ENCODE measurements at places on chromosomes 5 and 9.

- peak; percentile 27 for DNase-seq
Measured at GRCh38 chr5:72556351-72557166, 49.3 kb upstream of the ZNF366 start.

DNA sequence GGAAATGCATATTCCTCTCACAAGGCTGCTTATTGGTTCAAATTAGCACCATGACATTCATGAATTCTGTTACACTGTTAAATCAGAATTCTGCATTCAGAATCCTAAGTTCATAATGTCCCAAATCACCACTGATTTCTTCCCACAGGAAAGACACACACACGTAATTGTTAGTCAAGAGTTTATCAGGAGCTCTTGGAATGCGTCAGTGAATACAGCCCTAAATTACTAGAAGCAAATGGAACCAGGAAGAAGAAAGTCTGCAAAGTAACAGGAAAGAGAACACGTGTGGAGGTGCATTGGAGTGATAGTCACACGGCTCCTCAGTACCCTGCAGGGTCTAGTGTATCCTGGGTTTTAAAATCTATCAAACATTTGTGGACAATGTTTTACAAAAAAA, 110.2 kb downstream of the ANXA2R start:
- DNase-seq: no peak

DNA sequence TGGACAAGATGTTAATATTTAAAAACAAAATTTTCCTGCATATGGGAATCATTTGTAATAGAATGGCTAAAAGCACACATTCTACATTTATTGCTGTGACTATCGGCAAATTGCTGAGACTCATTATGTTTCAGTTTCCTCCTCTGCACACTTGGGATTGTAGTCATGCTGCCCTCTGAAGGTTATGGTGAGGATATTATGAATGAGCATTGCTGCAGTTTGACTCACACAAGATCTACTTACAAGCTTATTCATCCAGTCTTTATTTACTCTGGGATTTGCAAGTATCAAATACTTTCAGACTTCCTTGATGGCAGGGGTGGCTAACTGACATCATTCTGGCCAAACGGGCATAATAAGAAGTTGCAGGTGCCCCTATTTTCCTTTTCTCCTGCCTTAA, 9.5 kb upstream of the NFIL3 start:
- DNase-seq: peak; percentile 61

- no peak for DNase-seq
Measured at GRCh38 chr5:90097082-90097477, 312.5 kb downstream of the CETN3 start.

GRCh38 chr9:107548298-107549142, 59.0 kb upstream of the KLF4 start:
- DNase-seq: peak; percentile 55

- peak; percentile 61 for DNase-seq
Measured at GRCh38 chr5:75623846-75624245, 12.6 kb downstream of the ANKDD1B start.

- DNase-seq: no peak
Measured at GRCh38 chr5:149779124-149779465, 49.0 kb downstream of the PPARGC1B start.

- DNase-seq: peak; percentile 75
Measured at GRCh38 chr9:87193925-87194868, 246.9 kb upstream of the GAS1 start.

DNA sequence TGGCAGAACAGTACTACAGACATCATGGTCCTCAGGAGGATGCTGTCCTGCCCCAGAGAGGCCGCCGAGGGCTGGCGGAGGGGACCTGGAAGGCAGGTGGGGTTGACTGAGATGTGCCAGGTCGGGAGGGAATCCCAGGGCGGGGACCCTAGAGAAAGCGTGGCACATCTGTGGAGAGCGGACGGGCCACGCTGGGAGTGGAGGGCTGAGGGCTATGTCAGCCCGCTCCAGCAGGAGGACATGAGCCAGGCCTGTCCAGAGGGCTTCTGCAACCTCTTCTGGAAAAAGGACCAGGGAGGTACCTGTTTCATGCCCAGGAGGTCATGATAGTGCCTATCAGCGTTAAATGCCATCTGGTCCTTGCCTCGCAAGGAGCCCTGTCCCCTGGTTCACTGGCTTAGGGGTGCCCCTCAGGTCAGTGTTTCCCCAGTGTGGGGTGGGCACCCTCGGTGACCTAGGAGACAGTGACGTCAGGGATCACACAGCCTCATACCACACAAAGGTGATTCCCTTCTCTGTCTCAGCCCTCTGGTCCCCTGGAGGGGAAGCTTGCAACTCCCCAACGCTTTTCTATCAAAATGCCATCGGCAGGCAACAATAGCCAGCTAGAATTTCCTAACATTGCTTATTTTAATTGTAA, 103.6 kb upstream of the IER5L start:
- no peak for DNase-seq

DNA sequence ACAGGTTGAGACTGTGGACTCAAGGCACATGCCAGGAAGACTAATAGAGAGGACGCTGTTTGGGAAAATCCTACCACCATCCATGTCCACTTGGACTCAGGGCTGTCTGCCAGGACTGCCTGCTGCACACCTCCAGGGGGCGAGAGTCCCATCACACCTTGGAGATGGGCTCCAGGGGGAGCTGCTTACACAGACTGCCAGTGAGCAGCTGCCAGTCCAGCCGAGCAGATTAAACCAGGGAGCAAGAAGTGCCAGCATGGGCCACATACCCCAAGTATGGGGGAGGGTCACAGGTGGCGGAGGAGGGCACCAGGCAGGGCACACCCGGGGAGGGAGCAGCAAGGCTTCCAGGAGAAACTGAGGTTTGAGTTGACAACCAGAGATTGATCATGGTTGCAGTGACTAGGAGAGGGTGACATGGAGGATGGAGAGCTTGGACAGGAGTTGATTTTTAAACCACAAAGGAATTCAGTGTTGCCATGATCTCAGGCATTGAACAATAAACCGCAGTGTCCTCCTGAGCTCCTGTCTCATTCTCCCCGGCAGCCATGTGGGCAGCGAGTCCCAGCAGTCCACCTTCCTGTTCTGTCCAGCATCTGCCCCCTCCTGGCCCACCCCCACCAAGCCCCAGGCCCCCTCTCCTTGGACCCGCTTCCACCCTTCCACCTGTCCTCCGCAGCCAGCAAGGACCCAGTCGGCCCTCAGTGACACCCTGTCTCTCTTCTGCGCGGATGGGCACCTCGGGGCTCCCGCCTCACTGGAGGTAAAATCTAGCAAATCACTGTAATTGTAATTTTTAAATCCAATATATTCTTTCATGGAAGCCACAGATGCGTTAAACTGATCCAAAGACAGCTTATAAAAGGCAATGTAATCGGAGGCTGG, 3.1 kb upstream of the VAV2 start:
- no peak for DNase-seq

DNA sequence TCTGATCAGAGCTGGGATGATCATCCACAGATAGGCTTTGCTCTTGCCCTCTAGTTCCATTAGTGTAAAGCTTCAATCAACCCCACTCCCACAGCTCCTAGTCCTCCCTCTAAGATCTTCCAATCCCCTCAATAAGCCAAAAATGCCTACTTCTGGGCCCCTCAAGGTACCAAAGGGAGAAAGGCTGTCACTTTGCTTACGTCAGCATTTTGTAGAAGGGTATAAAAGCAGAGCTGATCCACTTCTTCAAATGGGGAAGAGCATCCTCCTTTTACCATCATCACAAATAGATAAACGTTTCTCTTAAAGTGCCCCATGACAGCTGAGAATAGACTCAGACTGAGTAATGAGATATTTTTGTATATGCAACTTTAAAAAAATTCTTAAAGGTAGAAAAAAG, 13.1 kb upstream of the ADGRV1 start:
- DNase-seq: no peak

DNA sequence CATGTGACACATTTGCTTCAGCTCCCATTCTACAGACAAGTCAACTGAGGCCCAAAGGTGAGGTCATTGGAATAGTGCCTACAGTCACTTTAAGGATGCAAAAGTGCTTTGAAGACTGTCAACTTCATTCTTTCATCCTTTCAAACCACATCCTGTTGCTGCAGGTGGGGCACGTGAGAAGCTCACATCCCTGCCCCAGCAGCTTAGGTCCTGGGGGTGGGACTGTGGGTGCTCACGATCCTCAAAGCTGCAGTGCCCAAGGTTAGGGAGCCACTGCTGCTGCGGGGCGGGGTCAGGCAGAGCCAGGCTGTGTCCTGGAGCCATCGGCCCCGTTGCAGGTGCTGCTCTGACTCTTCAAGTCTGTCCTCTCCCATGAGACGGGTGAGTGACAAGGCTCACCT, 57.9 kb upstream of the IER5L start:
- no peak for DNase-seq

- DNase-seq: peak; percentile 94
Measured at GRCh38 chr5:181207214-181207959, 2.4 kb upstream of the TRIM7 start.

DNA sequence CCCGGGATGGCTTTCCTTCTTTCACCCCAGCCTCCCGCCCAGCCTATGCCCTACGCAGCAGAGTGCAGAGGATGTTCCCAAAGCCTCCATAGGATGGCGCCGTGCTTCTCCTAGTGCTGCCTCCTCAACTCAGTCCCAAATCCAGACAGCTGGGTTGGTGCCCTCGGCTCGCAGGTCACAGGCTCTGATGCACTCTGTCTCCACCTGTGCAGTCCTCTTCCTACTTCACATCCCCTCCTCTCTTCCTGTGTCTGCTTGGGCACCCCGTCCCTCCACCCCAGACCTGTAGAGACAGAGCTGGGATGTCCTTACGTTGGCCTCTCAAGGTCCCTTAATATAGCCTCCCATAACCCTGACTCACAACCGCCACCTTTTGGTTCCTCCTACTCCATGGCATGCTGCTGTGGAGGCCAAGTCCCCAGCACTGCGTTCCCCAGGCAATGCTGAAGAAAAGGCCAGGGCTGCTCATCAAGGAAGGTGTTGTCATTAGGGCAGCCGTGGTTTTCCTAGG, 314.4 kb downstream of the GADD45G start:
- no peak for DNase-seq

DNA sequence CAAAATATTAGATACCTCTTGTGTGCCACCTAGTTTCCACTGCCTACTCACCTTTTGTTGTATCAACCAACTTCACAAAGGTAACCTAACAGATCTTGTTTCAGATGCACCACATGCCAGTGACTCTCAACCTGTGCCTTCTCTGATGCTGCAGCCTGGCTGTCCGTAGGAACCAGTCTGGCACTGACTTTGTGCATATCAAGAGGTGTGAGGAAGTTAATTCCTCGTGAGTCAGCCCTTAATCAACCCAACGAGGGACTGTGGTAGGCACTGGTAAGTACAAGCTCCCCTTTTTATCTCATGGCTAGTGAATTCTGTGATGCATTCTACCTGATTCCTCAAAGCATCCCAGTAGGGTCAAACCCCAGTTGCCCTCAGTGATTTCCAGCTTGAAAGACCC, 215.4 kb upstream of the CTNND2 start:
- no peak for DNase-seq

DNA sequence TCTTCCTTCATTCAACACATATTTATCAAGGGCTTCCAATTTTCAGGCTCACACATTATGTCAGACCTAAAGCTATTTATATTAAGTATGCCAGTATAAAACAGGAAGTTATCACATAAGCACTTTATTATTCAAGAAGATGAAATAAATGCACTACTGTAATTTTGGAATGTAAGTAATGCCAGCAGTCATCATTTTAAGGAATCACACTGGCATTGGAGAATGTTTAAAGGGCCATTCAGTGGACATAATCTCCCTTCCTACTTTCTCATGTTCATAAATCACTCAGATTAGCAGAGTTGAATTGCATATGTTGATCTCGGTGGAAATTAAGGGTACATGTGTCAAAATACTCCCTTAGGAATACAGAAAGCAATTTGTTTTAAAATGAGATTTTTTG, 164.4 kb downstream of the GIN1 start:
- no peak for DNase-seq

DNA sequence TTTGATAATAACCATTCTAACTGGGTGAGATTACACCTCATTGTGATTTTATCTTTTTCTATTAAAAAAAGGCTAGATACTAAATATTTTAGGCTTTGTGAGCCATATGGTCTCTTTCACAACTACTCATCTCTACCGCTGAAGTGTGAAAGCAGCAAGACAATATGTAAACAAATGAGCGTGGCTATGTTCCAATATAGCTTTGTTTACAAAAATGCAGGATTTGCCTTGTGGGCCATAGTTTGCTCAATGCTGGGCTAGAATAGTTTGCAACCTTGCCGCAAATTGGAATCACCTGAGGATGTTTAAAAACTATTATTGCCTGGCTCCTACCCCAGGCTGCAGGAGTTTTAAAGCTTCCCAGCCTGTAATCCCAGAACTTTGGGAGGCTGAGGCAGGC, 10.2 kb upstream of the GPR150 start:
- DNase-seq: no peak

DNA sequence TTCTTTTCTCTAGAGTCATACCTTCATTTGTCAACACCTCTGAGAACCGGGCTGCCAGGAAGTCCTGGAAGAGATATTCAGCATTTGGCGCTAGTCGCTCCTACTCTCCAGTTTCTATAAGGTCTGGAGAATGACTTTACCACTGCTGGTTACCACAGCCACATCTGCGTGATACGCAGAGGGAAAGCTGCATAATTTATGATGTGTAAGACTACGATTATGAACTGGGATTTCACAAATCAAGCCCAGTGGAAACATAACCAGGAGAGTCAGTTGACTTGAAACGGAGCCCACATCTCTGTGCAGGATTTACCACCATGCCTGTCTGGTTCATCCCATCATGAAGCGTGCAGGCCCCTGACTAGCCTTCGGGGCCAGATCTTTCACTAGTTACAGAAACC, 72.6 kb downstream of the FGF1 start:
- no peak for DNase-seq

GRCh38 chr9:101702257-101702656, 36.2 kb downstream of the GRIN3A start:
- DNase-seq: no peak

GRCh38 chr5:82422751-82423181, 144.6 kb upstream of the RPS23 start:
- DNase-seq: no peak

- DNase-seq: no peak
Measured at GRCh38 chr5:35803191-35803651, 53.5 kb upstream of the IL7R start.

- DNase-seq: no peak
Measured at GRCh38 chr9:73170185-73170957, 18.7 kb downstream of the ANXA1 start.

DNA sequence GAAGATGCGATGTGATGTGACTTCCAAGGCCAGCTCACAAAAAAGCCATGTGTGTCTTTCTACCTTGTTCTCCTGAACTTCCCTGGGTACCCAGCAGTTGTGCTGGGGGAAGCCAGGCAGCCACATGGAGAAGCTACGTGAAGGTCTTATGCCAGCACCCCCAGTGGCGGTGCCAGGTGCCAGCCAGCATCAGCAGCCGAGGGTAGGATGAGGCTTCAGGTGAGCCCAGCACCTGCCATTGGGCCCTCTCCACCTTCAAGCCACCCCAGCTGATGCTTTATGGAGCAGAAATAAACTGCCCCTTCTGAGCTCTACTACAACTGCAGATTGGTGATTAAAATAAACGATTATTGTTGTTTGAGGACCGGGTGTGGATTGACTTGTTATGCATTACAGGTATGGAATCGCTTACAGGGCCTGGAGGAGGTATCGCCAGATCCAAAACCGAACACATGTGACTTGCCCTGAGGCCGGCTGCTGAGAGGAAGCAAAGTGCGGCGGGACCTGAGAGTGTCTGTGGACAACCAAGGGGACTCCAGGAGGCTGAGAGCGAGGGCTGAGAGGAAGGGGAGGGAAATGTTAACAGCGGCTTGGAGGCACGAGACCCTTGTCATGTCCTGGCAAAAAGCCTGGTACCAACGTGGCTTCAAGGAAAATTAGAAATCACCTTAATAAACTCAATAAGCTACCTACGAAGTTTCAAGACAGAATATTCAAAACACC, 36.0 kb upstream of the OLFM1 start:
- DNase-seq: no peak

GRCh38 chr9:32431940-32432555, 47.6 kb downstream of the ACO1 start:
- DNase-seq: peak; percentile 26
